NCI-H2227 treated with DMSO at 0.1 percent for 48 hours (cell line): ENCODE measurements at places on chromosomes 6 and 20.

- no peak for DNase-seq
Measured at GRCh38 chr6:45543298-45544235, 165.8 kb upstream of the SUPT3H start.

DNA sequence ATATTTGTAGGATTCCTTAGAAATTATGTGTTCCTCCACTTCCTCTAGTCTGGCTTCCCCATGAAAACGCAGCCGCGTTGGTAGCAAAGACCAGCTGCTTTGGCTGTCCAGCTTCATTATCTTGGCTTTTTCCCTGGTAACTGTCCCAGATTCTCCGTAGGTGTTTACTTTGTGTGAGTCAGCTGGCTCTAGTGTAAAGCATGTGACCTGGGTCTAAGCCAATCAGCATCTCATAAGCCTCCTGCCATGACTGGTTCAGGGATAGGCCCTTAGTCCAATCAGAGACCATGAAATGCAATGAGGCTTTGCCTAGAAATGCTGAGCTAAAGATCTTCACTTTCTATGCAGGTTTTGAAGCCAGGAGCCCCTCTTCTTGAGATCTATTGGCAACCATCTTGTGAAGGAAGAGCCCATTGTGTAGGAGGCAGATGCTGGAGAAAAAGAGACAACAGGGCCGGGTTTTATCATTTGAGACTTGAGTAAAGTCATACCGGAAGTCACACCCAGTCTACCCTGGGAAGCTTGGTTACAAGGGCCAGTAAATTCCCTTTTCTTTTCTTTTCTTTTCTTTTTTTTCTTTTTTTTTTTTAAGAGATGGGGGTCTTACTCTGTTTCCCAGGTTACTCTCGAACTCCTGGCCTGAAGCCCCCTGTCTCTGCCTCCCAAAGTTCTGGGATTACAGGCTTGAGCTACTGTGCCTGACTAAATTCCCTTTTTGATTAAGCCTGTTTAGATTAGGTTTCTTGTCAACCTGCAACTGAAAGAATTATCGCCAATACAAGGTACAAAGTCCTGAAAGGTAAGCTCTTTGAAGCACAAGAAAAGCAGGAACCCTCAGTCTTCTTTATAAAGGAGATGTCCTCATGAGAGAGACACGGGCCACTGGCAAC, 256.5 kb upstream of the RREB1 start:
- DNase-seq = no peak

DNA sequence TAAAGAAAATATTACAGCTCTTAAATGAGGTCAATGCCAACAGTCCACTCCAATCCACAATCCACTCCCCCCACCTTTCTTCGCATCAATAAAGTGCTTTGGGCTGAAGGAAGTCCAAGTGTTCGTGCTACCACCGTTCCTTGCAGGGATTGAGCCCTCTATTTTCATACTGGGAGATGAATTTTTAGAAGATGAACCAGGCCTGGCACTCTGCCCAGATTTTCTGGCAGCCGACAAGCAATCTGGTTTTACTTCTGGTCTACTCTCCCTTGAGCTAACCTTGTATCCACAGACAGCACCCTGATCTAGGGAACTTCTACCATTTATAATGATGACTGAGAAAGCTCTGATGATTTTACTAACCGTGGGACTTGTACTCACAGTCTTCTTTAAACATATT, 72.3 kb downstream of the BTBD9 start:
- peak; percentile 86 for DNase-seq

- DNase-seq = no peak
Measured at GRCh38 chr6:21201187-21201586, 392.4 kb upstream of the SOX4 start.

DNA sequence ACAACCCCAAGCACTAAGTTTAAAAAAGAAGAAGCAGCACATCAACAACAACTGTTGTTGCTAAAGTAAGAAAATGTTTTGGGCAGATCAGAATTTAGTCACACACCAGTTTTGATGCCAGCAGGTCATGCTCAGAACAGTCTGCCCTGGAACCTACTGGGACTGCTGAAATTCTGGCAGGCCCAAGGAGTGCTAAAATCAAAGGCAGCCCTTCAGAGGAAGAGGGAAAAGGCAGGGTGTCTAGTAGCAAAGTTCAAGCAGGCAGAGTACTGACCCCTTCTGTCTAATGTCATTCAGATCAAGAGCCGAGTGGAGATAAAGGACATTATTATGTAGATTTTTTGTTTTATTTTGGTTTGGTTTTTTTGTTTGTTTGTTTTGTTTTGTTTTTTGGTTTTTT, 96.6 kb upstream of the LOC128125822 start:
- no peak for DNase-seq

GRCh38 chr6:134821928-134822864, 127.7 kb downstream of the ALDH8A1 start:
- DNase-seq = no peak

DNA sequence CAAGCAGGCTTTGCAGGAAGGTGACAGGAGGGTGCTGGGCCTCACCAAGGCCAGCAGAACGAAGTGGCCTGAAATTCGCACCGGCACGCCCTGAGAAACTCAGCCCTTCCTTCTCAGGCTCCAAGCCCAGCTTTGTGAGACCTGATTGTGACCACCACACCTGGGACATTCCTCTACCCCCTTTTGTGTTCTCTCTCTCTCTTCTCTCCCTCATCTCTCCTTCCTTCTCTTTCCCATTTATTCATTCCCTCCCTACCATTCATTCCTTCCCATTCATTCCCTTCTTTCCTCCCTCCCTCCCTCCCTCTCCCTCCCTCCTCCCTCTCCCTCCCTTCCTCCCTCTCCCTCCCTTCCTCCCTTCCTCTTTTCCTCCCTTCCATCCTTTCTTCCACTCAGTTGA, 8.8 kb downstream of the CD93 start:
- DNase-seq = no peak
